ENCODE measurements at places on chromosomes 2 and 18.

- no peak for DNase-seq
Measured at GRCh38 chr2:67950919-67951318, 111.9 kb downstream of the C1D start.

GRCh38 chr2:57981083-57981768 lies 65.4 kb upstream of the VRK2 start:
- DNase-seq: no peak

DNA sequence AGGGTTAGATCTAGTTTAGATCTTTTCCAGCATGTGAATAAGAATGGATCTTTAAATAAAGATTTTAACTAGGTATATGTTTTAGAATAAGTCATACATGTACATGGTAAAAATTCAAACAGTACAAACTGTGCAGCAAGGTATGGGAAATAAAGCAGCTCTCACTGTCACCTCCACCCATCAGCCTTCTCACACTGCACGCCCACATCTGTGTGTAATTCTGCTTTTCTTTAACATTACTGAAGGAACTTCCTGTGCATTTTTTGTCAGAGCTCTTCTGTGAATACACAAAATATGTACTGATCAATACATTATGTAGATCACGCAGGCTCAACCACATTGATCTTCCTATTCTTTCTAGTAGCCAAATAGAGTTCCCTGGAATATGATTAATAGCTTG lies 3.4 kb downstream of the CASP8 start:
- no peak for DNase-seq

DNA sequence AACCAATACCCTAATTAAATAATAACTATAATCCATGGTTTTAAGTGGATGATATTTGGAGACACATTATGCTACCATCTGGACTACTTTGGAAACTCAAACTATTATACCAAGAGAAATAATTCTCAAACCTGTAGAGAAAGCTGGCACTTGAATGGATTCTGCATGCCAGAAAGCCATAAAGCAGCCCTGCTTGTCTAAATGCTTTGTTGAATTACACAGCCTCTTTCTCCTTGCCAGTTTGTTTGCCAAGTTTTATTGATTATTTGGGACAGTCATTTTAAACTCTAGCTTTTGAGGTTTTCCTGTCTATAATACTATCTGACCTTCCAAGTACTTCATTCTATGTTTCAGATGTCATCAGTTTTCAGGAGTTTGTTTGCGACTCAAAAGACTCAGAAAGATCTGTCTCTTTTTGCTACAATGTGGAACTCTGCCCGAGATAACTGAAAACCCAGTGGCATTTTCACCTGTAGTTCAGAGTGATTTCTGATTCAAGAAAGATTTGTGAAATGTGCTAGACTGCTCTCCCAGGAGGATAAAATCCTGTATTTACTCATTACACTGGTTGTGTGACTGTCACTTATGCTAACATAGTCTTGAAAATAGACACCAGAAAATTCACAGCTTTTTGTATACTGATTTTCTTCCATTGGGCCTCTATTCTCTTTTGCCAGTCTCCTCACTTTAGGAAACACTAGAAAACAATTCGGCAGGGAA lies 29.2 kb upstream of the MBOAT2 start:
- no peak for DNase-seq

- no peak for DNase-seq
Measured at GRCh38 chr2:8276026-8276425, 405.8 kb upstream of the ID2 start.

DNA sequence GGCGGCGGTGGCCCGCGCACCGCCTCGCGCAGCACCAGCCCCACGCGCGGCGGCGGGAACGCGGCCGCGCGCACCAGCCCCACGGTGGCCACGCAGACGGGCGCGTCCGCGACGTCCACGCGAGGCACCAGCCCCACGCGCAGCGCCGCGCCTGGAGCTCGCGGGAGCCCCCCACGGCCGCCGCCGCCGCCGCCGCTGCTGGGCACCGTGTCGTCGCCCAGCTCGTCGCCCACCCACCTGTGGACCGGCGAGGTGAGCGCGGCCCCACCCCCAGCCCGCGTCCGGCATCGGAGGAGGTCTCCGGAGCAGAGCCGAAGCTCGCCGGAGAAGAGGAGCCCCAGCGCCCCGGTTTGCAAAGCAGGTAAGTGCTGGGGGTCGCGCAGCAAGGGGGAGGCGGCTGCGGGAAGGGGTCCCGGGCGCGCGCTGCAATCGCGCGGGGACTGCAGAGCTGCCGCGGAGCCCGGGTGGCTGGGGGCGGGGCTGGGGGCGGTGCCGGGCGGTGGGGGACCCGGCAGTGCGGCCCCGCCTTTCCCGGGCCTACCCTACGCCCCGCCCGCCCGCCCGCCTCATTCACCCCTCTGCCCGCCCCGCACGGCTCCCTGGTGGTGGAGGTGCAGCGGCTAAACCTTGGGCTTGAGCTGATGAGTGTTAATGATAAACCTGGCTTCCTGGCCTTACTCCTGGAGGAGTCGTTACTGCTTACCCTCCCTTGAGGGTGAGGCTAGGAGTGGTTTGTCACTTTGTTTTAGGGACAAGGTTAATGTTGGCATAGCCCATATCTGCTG lies 851 bp downstream of the FAM117B start:
- peak; percentile 81 for DNase-seq

DNA sequence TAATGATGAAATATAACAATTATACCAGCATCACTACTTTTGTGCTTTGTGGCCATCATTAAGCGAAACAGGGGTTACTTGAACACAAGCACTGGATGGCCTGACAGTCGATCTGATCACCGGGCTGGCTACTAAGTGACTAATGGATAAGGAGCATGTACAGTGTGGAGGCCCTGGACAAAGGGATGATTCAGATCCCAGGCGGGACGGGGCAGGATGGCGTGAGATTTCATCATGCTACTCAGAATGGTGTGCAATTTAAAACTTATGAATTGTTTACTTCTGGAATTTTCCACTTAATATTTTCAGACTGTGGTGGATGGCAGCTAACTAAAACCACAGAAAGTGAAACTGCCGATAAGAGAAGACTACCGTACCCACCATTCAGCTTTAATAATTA lies 7.0 kb upstream of the CLIP4 start:
- peak; percentile 98 for DNase-seq

GRCh38 chr2:66570471-66570870 lies 135.5 kb downstream of the MEIS1 start:
- no peak for DNase-seq

- DNase-seq: no peak
Measured at GRCh38 chr2:237732790-237733381, 65.7 kb upstream of the RBM44 start.

GRCh38 chr2:74440378-74441169 lies 1.2 kb downstream of the RTKN start:
- DNase-seq: peak; percentile 94

- DNase-seq: no peak
Measured at GRCh38 chr2:208175840-208176153, 12.4 kb upstream of the CRYGA start.

DNA sequence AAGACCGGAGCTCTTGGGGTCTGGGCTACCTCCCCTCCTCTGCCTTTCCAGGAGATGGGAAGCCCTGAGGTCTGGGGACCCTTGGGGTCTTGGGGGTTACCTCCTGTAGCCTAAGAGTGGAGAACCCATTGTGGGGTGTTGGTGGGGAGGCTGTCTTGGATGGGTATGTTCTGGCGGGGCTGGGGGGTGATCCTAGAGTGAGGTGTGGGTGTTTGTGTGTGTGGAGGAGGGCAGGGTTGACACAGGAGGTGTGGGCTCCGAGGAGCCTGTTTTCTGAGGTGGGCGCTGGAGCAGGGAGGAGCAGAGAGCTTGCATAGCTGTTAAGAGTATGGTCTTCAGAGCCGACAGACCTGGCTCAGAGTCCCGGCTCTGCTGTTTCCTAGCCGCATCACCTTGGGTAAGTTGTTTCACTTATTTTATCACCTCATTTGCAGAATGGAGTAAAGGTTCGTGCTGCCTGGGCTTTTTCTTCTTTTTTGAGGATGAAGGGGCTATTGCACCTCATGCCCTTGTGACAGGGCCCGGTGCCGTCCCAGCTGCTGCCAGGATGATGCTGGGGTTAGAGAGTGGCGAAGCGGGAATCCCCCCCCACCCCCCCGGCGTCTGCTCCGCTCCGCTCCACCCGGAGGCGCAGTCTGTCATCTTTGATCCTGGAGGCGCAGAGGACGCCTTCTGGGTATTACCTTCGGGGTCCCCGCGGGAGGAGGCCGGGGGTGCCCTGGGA lies 17.2 kb downstream of the TET3 start:
- DNase-seq: no peak

- peak; percentile 91 for DNase-seq
Measured at GRCh38 chr2:14634489-14635390, 2.2 kb downstream of the LRATD1 start.

DNA sequence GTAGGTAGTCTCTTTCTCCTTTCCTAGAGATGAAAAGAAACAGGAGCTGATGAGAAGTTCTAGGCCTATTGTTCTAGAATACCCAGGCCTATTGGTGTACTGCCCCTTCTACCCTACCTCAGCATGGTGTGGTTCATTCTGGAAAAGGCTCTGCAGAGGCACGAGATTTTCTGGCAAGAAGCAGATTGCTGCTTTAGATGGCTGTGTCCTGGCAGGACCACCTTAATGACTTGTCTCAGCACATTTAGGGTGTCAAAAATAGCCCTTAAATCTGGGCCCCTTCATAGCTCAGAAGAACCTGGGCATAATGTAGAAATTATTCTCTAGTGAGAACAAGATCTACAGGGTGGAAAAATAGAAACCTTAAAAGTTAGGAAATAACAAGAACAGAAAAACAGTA lies 87.9 kb downstream of the BCL2L11 start:
- DNase-seq: no peak

DNA sequence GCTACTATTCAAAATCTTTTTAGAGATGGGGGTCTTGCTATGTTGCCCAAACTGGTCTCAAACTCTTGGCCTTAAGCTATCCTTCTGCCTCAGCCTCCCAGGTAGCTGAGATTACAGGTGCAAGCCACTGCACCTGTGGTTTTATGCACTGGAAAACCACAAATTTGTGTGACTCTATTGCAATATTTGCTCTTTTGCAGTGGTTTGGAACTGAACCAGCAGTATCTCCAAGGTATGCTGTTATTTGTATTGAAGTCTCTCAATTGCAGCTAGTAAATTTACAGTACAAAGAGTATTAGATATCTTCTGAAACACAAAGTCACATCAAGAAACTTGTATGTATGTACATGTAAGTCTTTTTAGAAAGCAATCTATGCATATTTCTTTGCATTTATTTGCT lies 46.2 kb downstream of the PPP4R1 start:
- no peak for DNase-seq

DNA sequence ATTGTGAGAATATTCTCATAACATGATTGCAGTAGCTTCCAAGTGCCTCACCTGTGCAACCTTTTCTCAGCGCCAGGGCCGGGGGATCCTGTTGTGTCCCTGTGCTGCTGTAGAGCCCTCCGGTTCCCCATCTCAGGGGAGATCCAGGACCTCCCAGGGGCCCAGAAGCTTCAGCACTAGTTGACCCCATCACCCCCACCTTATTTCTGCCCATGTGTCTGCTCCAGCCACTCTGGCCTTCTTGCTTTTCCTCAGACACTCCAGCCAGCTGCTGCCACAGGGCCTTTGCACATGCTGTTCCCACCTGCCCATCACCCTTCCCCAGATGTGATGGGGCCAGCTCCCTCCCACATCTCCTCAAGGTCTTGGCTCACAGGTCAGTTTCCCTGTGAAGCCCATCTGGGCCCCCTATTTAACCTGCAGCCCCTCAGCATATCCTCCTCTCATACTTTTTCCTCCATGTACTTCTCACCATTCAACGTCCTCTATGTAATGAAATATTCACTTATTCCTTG lies 226.5 kb downstream of the SEPTIN10 start:
- DNase-seq: no peak

DNA sequence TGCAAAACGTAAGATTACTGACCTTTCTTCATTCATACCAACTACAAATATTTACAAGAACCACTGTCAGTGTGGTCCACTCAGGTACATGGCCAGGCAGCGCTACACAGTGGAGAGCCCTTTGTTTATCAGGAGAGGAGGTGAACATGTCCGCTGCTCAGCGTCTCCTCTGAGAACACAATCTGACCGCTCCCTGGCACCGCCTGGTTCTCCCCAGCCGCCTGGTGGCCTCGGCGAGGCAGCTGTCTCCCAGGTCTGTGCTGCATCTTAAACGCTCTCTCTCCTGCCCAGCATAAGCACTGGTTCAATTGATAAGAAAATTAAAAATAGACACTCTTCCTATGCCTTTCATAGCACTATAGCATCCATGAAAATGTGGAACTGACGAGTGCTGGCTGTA lies 146.8 kb upstream of the PXDN start:
- no peak for DNase-seq

DNA sequence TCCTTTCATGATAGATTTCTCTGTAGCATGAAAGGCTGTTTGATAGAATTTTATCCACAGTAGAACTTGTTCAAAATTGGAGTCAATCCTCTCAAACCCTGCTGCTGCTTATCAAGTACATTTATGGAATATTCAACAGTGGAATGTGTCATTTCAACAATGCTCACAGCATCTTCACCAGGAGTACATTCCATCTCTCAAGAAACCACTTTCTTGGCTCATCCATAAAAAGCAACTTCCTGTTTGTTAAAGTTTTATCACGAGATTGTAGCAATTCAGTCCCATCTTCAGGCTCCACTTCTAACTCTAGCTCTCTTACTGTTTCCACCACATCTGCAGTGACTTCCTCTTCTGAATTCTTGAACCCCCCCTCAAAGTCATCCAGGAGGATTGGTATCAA lies 29.4 kb downstream of the PDCL3 start:
- no peak for DNase-seq

DNA sequence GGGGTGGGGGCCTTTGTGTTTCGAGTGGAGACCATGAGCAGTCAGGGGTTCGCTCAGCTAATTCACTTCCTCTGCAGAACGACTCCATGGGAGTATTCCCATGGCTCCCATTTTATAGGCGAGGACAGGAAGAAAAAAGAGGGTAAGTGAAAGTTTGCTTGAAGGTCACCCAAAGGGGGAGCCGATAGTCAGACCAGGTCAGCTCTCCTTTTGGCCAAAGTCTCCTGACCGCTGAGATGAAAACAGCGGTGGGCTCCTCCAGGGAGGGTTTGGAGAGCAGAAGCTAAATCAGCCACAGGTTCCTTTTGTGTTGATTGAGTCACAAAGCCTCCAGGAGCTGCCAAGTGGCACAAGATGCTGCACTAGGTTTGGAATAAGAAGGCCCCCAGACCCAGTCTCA lies 34.1 kb upstream of the CTAGE1 start:
- DNase-seq: peak; percentile 11

- peak; percentile 42 for DNase-seq
Measured at GRCh38 chr2:230671117-230671516, 41.5 kb upstream of the CAB39 start.

GRCh38 chr2:48799601-48800000 lies 44.1 kb upstream of the LHCGR start:
- no peak for DNase-seq

DNA sequence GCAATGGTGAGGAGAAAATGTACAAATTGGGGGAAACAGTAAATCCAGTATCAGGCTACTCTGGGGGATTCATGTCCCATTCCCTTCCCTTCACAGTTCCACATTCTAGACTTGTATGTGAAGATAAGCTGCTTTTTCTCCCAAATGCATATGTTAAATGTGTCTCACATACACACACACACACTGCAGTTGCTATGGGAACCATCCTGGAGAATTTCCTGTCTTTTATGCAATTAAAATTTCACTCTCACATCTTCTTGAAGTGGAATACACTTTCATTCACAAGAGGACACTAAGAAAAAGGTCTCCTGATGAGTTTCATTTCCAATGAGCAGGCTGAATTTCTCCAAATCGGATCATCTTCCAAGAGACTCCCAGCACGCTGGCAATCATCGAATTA lies 366.0 kb downstream of the LRATD1 start:
- DNase-seq: no peak

Measured in SW480 (cell line).